HFFc6 (cell line): ENCODE measurements at places on chromosomes 1 and 21.

- DNase-seq, result no peak
- peaks cover 5% of the 10 kb centered on the region; the same call in 1 of the 2 replicates for H3K4me1 ChIP-seq
- H3K4me3 ChIP-seq, result no peak overlapping the region
- H3K36me3 ChIP-seq, result no peaks in the 10 kb centered on the region
These were observed 93.5 kb downstream of the MRPL39 start for GRCh38 chr21:25513810-25514209.

GRCh38 chr1:25049190-25049589 lies 119.1 kb upstream of the RUNX3 start:
- H3K4me3 ChIP-seq, result no peak overlapping the region
- no peak for DNase-seq
- H3K27me3 ChIP-seq, result peaks cover 62% of the 10 kb centered on the region
- H3K4me1 ChIP-seq, result no peaks in the 10 kb centered on the region
- H3K36me3 ChIP-seq, result no peaks in the 10 kb centered on the region

GRCh38 chr21:15976807-15977206 lies 247.0 kb downstream of the USP25 start:
- no peak overlapping the region for H3K4me3 ChIP-seq
- no peaks in the 10 kb centered on the region for H3K36me3 ChIP-seq
- no peak overlapping the region for H3K27ac ChIP-seq
- peaks cover 6% of the 10 kb centered on the region; the same call in 1 of the 2 replicates for H3K4me1 ChIP-seq
- peaks cover 3% of the 10 kb centered on the region; the same call in 1 of the 2 replicates for H3K27me3 ChIP-seq

DNA sequence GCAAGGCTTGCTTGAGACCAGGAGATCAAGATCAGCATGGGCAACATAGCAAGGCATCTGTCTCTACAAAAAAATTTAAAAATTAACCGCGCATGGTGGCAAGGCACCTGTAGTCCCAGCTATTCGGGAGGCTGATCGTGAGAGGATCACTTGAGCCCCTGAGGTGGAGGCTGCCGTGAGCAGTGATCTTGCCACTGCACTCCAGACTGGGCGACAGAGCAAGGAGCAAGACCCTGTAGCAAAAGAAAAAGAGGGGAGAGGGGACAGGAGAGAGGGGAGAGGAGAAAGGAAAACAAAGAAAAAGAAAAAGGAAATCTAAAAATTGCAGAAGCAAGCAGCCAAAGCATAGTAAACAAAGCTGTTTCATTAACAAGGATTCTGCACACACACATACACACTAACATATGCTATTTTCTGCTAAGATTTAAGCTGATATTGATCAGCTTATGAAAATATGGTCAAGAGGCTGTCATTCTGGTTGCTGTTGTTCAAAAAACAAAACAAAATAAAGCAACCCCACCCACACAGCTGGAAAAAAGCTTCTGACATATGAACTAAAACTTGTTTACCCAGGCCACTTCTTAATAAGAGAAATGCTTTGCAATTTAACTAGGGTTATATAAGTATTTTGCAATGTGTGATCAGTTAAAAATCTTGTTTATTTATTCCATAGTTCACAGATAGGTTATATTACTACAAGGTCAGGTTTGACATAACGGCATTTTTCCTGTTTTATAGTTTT lies 1.8 kb downstream of the ARNT start:
- H3K27me3 ChIP-seq, result no peaks in the 10 kb centered on the region
- peaks cover 8% of the 10 kb centered on the region; the same call in 1 of the 2 replicates for H3K36me3 ChIP-seq
- no peak for DNase-seq
- peak overlapping the region; percentile 93 for H3K27ac ChIP-seq

- peaks cover 70% of the 10 kb centered on the region for H3K4me1 ChIP-seq
- peaks cover 2% of the 10 kb centered on the region; the same call in 1 of the 2 replicates for H3K27me3 ChIP-seq
- H3K27ac ChIP-seq, result peak overlapping the region; percentile 96
- peaks cover 15% of the 10 kb centered on the region for H3K36me3 ChIP-seq
- no peak for DNase-seq
- peak overlapping the region; percentile 80 for H3K4me3 ChIP-seq
These were observed 50.3 kb upstream of the CNIH3 start for GRCh38 chr1:224565611-224566406.

DNA sequence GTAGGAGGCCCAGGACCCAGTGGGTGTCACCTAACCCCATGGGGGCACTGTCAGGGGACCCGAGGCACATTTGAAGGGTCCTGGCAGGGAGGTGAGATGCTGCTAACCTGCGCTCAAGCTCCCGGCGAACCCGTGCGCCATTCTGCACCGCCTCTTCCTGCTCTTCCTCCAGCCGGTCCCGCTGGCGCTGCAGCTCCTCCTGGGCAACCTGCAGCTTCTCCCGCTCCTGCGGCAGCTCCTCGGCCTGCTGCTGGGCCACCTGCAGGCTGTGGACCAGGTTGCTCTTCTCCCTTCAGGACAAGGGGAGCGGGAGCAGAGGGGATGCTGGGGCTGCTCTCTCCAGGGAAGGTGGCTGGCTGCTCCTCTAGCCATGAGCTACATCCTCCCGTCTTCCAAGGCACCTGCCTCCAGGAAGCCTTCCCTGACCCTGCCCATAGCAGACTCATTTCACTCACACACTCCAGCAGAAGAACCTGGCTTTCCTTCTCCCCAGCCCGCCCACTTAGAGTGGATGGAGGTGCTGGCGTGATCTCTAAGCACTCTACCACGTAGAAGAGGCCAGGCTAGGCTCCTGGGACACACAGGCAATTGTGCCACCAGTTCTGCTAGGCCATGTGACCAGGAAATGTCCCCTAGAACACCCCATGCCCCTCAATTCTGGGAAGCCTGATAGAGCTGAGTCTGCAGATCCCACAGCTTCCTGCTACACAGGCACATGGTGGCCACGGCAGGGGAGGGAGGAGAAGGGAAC lies 15.2 kb upstream of the NBPF1 start:
- no peaks in the 10 kb centered on the region for H3K4me1 ChIP-seq
- no peak for DNase-seq
- no peak overlapping the region for H3K4me3 ChIP-seq
- H3K36me3 ChIP-seq, result peaks cover 19% of the 10 kb centered on the region
- no peak overlapping the region for H3K27ac ChIP-seq

DNA sequence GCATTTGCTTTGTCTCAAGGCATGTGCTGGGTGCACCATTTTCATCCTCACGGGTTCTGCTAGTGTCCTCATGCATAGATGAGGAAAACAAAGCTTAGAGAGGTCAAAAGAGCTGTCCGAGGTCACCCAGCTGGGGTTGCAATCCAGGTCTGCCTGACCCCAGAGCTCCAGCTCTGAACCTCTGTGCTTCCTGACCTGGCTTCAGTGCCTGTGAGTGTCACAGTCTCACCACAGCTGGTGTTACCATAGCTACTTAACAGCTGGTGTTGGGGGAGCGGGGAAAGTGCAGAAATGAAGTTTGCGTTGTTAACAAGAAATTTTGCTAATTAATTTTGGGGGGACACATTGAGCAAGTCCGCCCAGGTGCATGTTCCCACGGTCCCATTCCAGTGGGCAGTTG lies 328.5 kb downstream of the KIF26B start:
- H3K27ac ChIP-seq, result no peak overlapping the region
- no peaks in the 10 kb centered on the region for H3K4me1 ChIP-seq
- no peaks in the 10 kb centered on the region for H3K27me3 ChIP-seq
- no peaks in the 10 kb centered on the region for H3K36me3 ChIP-seq

DNA sequence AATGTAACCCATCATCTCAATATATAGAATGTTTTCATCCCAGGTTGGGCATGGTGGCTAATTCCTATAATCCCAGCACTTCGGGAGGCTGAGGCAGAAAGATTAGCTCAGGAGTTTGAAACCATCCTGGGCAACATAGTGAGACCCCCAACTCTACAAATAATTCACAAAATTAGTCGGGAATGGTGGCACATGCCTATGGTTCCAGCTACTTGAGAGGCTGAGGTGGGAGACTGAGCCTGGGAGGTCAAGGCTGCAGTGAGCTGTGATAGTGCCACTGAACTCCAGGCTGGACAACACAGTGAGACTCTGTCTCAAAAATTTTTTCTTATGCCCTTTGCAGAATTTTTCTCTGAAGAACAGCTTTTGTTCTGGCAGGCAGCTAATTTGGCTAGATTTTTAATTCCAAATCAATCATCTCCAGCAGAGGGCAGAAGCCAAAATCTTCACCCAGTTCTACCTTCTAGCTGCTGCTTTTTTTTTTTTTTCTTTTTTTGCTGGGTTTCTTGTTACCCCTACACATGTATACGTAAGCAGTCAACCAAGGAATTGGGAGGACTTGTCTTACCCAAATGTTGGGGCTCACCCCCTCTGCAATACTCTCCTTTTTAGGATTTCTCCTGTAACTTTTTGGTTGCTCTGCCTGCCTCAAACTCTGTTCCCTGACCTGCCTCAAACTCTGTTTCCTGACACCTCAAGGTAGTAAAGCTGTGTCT lies 2.7 kb upstream of the RAD54L start:
- H3K27ac ChIP-seq, result no peak overlapping the region
- no peaks in the 10 kb centered on the region; the same call in 1 of the 2 replicates for H3K36me3 ChIP-seq
- DNase-seq, result peak; percentile 39
- H3K4me3 ChIP-seq, result no peak overlapping the region
- H3K27me3 ChIP-seq, result no peaks in the 10 kb centered on the region; the same call in 1 of the 2 replicates
- H3K4me1 ChIP-seq, result peaks cover 29% of the 10 kb centered on the region

- H3K4me1 ChIP-seq, result 0 out of 2 replicates have a peak, but pooled peaks cover 7% of the 10 kb centered on the region
- peak overlapping the region; percentile 38 for H3K27ac ChIP-seq
- H3K4me3 ChIP-seq, result no peak overlapping the region
- peak; percentile 7 for DNase-seq
These were observed 38.4 kb upstream of the RBM34 start for GRCh38 chr1:235199441-235199840.

DNA sequence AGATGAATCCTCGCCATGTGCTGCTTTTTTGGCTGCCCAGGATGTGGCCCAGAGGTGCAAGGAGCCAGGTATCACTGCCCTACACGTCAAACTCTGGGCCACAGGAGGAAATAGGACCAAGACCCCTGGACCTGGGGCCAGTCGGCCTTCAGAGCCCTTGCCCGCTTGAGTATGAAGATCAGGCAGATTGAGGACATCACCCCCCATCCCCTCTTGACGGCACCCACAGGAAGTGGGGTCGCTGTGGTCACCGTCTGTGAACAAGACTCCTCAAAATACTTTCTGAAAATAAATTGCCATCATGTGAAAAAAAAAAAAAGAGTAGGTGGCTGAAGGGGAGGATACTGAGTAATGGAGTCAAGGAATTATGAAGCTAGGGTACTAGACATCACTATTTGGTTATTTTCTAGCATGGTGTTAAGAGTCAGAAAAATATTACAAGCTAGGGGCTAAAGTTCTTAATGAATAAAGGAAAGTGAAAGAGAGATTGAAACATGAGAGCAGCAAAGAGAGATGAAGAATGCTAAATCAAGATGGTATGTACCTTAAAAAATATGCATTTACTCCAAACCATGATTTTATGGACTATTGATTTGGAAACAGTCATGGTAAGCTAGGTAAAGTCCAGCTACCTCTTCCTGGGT lies 84.9 kb downstream of the CLEC20A start:
- peaks cover 14% of the 10 kb centered on the region for H3K4me1 ChIP-seq
- no peaks in the 10 kb centered on the region; the same call in 1 of the 2 replicates for H3K27me3 ChIP-seq
- H3K4me3 ChIP-seq, result no peak overlapping the region

- no peak overlapping the region for H3K27ac ChIP-seq
- no peak overlapping the region for H3K4me3 ChIP-seq
- no peaks in the 10 kb centered on the region for H3K27me3 ChIP-seq
- H3K36me3 ChIP-seq, result peaks cover 4% of the 10 kb centered on the region; the same call in 1 of the 2 replicates
These were observed 368.6 kb downstream of the USH2A start for GRCh38 chr1:216054600-216054999.

- no peak overlapping the region for H3K4me3 ChIP-seq
- H3K36me3 ChIP-seq, result peaks cover 38% of the 10 kb centered on the region
- peaks cover 2% of the 10 kb centered on the region for H3K27me3 ChIP-seq
These were observed 109.6 kb upstream of the TSPAN2 start for GRCh38 chr1:115198938-115199337.
